ENCODE measurements at places on chromosomes 12 and 14.

GRCh38 chr14:64734990-64735389, 30.8 kb downstream of the PLEKHG3 start:
- DNase-seq: no peak

DNA sequence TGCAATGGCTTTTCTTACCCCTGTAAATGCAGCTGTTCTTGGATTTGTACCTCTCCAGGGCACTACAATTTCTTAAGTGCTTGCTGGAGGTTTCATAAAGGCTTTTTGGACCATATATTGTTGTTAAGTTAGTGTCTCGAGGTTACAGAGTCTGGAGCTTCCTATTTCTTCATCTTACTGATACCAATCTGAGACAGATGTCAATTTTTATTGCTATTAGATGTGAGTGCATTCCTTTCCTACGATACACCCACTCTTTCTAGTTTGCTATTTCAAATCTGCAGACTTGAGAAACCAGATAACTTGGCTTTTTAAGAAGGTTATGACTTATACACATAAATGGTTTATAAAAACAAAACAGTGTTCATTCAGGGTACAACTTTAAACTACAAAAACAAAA, 2.1 kb downstream of the NOXRED1 start:
- DNase-seq: no peak

- DNase-seq: no peak
These were observed 28.2 kb downstream of the KIAA0586 start for GRCh38 chr14:58455593-58456265.

DNA sequence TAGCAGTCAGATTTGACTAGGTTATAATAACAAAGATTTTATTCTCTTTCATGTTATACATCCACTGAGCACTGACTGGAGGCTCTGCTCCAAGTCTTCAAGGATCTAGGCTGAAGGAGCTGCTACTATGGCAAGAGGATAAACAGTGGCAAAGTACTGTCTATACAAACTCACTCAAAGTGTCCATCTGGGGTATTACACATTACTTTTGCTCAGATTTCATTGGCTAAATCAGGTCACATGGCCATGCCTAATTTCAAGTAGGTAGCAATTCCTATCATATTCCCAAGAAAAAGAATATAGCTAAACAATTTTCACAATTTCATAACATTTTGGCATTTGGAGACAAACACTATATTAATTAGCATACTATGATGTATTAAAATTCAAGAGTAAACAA, 40.9 kb downstream of the CDK17 start:
- no peak for DNase-seq

DNA sequence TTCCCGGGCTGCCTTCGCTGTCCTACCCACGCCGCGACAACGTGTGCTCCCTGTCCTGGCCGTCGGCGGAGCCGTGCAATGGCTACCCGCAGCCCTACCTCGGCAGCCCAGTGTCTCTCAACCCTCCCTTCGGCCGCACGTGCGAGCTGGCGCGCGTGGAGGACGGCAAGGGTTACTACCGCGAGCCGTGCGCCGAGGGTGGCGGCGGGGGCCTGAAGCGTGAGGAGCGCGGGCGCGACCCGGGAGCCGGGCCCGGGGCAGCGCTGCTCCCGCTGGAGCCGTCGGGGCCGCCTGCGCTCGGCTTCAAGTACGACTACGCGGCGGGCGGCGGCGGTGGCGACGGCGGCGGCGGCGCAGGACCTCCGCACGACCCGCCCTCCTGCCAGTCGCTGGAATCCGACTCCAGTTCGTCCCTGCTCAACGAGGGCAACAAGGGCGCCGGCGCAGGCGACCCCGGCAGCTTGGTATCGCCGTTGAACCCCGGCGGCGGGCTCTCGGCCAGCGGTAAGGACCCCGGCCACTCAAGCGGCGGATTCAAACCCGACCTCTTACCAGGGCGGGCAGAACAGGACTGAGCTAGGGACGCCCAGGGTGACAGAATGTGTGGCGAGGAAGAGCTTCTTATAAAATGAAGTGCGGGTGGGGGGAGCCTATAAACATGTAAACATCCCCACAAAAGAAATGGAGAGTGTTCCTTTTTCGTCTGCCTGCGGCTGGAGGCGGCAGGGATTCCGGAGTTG, 503 bp downstream of the HOXC12 start:
- DNase-seq: no peak

GRCh38 chr12:43914923-43915468, 79.1 kb downstream of the TMEM117 start:
- no peak for DNase-seq

- DNase-seq: no peak
These were observed 32.3 kb downstream of the LRCOL1 start for GRCh38 chr12:132578118-132578517.

- DNase-seq: no peak
These were observed 87.9 kb upstream of the METAP2 start for GRCh38 chr12:95386051-95386450.

DNA sequence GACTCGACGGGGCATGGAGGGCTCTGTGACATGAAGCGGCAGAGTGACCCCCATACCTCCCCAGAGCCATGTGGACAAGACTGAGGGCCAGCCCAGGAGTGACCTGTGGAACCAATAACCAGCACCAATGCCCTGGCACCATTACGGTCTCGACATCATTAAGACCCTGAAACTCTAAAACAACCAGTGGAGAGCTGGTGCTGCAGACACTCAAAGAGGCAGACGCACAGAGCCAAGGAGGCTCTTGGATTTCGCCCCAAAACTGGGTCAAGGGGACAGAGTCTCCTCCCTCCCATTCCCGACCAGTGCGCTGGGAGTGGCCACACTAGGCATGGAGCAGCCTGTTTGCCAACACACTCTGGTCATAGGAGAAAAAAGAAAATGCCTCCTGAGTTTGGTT, 41.6 kb upstream of the VASH1 start:
- no peak for DNase-seq

- DNase-seq: no peak
These were observed 6.2 kb downstream of the KLHDC2 start for GRCh38 chr14:49774106-49774505.

DNA sequence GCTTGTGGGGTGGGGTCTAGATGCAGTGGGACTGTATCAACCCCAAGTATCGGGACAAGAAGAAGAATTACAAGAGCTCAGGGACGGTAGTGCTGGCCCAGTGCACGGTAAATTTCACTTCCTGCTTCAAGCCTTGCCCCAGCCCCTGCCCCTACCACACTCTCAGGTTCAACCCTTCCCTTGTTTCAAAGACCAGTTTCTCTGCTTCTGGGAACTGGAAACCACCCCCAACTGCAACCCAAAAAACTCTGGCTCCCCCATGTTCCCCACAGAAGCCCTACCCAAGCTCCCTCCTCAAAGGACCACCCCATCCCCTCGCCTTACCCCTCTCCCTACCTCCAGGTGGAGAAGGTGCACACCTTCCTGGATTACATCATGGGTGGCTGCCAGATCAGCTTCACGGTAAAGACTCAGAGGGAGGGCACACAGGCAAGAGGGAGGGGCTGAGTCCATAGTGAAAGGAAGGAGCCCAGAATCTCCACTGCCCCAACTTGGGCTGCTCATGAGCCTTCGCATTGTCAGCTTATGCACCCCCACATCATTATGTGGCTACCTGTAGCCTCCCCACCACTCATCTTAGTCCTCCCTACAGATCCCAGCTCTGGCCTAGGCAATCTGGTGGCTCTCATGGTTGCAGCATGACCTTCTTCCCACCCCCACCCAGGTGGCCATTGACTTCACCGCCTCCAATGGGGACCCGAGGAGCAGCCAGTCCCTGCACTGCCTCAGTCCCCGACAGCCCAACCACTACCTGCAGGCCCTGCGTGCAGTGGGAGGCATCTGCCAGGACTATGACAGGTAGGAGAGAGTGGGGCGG, 4.3 kb downstream of the CPNE6 start:
- no peak for DNase-seq

GRCh38 chr14:89613260-89614008, 196.4 kb upstream of the FOXN3 start:
- DNase-seq: no peak

- no peak for DNase-seq
These were observed 197.9 kb upstream of the NUDT4 start for GRCh38 chr12:93179792-93180191.

DNA sequence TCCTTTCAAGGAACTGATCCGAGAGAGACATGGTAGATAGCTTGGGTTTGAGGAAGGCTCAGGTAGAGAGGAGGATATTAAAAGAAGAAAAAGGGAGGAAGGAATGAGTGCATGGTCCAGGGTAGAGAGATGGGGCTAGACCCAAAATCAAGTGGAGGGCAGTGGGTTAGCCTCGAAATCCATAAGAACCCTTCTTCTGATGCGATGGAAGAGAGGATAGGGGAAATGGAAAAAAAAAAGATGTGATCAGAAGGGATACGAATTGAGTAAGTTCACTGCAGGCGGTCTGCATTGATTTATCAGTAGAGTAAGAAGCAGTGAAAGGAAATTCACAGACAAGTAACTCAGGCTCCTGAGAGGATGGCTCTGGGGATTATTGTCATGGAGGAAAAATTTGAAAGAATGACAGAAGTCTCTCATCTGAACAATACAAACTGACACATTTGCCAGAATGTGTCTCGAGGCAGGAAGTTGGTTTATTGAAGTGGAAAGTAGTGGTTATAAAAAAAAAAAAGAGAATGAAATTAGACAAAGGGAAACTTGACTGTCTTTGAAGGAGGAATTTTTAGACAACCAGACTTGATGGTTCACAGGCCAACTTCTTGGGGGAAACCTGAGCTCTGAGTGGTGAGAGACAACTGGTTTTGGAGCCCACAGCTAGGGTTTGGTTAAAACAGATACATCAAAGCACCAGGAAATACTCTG, 10.2 kb downstream of the PPFIBP1 start:
- DNase-seq: no peak

- no peak for DNase-seq
These were observed 8.7 kb upstream of the RNASE4 start for GRCh38 chr14:20675669-20676068.

GRCh38 chr14:40682131-40682913, 924.4 kb upstream of the LRFN5 start:
- DNase-seq: no peak

GRCh38 chr14:70947739-70948138, 40.5 kb downstream of the PCNX1 start:
- DNase-seq: no peak

GRCh38 chr12:94649349-94650142, 811 bp downstream of the TMCC3 start:
- peak; percentile 27 for DNase-seq
